Left ventricle myocardium inferior (tissue), 1 donor: ENCODE measurements at places on chromosomes 1 and 21.

- no peaks in the 10 kb centered on the region for H3K4me1 ChIP-seq
- no peak overlapping the region for H3K4me3 ChIP-seq
- no peaks in the 10 kb centered on the region for H3K36me3 ChIP-seq
- H3K27me3 ChIP-seq: peaks cover 40% of the 10 kb centered on the region
- peak; percentile 7 for DNase-seq
- H3K27ac ChIP-seq: no peak overlapping the region
Observed at GRCh38 chr1:2650967-2651645, 18.3 kb upstream of the MMEL1 start.

- no peaks in the 10 kb centered on the region for H3K36me3 ChIP-seq
- H3K4me1 ChIP-seq: peaks cover 18% of the 10 kb centered on the region
- no peak overlapping the region for H3K27ac ChIP-seq
Observed at GRCh38 chr1:62746086-62746808, 37.7 kb upstream of the ATG4C start.

GRCh38 chr1:240732390-240732789, 120.4 kb upstream of the GREM2 start:
- H3K4me3 ChIP-seq: no peak overlapping the region
- H3K27me3 ChIP-seq: no peaks in the 10 kb centered on the region
- no peaks in the 10 kb centered on the region for H3K36me3 ChIP-seq
- H3K4me1 ChIP-seq: no peaks in the 10 kb centered on the region
- H3K27ac ChIP-seq: no peak overlapping the region

GRCh38 chr1:11720033-11720376, 15.9 kb upstream of the AGTRAP start:
- H3K4me3 ChIP-seq: peak overlapping the region; percentile 54
- no peak for DNase-seq
- no peak overlapping the region for H3K27ac ChIP-seq
- peaks cover 26% of the 10 kb centered on the region for H3K27me3 ChIP-seq
- H3K4me1 ChIP-seq: peaks cover 10% of the 10 kb centered on the region

DNA sequence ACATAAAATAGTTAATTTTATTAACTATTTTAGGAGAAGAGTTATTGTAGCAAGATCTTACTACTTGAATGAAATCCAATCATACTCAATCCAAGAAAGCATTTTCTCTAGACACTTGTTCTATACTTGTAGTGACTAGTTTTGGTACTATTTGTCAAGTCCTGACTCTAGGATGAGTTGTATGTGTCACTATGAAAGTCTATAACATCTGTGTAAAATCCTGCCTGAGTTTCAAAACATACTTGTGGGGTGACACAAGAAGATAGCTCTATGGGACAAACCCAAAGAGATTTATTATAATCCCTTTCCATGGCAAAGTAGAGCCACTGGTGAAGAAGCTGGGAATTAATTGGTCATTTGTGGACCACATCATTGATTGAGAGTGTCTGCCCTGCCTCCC, 1042.2 kb upstream of the ADGRL4 start:
- H3K36me3 ChIP-seq: no peaks in the 10 kb centered on the region
- no peaks in the 10 kb centered on the region for H3K4me1 ChIP-seq
- H3K27me3 ChIP-seq: no peaks in the 10 kb centered on the region
- no peak overlapping the region for H3K27ac ChIP-seq
- H3K4me3 ChIP-seq: no peak overlapping the region

DNA sequence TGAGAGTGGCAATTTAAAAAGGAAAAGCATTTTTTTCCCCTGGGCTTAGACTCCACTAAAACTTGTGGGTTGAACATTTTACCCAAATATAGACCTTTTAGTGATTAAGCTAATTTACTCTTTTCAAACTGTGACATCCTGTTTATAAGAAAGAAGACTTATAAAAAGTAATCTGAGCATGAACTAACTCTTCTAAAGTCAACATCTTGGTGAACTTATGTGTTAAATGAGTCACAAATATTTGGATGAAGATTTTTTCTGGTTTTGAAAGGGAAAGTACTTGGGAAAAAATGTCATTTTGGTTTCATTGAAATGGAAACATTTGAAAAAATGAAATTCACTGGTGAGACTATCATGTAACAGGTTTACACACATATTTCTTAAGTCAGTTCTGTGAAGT, 109.8 kb downstream of the KCNK2 start:
- H3K27ac ChIP-seq: no peak overlapping the region
- H3K36me3 ChIP-seq: no peaks in the 10 kb centered on the region
- no peak overlapping the region for H3K4me3 ChIP-seq
- DNase-seq: no peak
